ENCODE measurements at places on chromosomes 1 and 21. TPM values are rescaled to one million over a fixed set of nuclear protein-coding genes. Genes with fewer than 3 reads are reported as not detected.

Gene SPRR3
- 155 TPM for total RNA-seq

Gene IQGAP3
- total RNA-seq, result 17.6 TPM

Gene PRKAB2
- 23.1 TPM for total RNA-seq

- DNase-seq, result no peak
Measured at GRCh38 chr21:26843933-26844257, 1.3 kb downstream of the ADAMTS1 start.

- no peak for DNase-seq
Measured at GRCh38 chr1:201369209-201369608, 8.3 kb downstream of the TNNT2 start.

DNA sequence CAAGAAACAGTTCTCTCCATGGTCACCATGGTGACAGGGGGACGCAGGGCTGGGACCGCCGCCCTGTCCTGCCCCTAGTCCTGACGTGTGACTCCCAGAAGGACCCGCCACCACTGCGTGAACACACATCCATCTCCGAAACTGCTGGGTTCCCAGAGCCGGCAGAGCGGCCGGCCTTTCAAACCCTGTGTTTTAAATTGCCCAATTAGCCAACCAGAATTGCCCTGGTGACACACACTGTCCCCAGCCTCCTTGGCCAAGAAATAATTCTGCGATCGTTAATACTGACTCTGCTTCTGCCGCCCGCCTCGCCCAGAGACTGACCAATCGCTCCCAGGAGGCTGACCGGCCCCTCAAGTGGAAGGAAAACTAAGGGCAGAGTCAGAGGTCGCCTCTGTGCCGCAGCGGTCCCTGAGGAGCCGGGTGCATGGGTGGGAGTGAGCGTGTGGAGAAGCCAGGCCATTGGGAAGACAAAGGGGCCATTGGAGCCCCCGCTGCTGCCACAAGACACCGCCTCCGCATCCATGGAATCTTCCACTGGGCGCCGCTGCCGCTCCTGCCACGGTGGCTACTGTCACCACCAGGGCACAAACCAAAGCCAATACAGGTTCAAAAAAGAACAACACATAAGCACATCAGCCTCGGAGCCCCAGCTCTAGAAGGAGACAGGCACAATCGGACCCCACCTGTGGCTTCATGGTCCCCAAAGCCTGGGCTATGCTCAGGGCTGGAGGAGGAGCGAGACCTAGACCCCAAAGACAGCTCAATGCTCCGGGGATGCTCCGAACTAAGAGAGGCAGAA is 273.2 kb downstream of the NPHP4 start:
- DNase-seq, result no peak

DNA sequence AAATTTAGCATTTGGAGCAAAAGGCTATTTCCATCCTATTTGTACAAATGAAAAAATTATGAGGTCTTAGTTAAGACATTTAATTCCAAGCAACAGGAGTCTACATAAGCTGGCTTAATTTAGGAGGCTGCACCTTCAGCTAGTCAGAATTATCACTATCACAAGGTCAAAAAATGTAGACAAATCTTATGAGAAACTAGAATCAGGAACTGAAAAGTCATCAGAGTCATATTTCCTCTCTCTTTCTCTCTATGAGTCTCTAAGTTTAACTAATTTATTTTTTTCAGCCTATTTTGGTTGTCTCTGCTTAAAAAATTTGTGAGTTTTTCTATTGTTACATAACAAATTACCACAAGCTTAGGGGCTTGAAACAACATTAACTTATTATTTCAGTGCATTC is 807.1 kb upstream of the PRMT6 start:
- DNase-seq, result no peak

- DNase-seq, result no peak
Measured at GRCh38 chr1:209512821-209513220, 70.7 kb upstream of the CAMK1G start.

- DNase-seq, result no peak
Measured at GRCh38 chr1:58932859-58933598, 149.2 kb upstream of the JUN start.

GRCh38 chr1:31765041-31765467 is 914 bp upstream of the ADGRB2 start:
- DNase-seq, result no peak

DNA sequence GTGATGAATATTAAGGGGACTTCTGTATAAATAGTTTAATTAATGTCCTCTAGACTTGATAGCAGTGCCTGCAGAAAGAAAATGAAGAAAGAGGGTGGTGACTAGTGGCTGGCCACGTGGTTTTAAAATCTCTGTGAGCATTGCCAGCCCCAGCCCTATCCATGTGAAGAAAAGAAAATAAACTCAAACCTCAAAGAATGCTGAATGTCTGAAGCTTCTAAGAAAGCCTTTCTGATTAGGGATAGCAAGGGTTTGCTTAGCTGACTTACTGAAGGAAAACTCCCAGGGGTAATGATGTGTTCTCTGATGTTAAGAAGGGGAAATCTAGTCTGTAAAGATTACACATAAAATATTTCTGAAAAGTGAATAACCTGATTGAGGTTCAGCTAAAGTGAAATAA is 31.8 kb downstream of the ADGRL2 start:
- DNase-seq, result no peak

GRCh38 chr1:53906121-53906520 is 12.1 kb downstream of the DIO1 start:
- no peak for DNase-seq
